ENCODE measurements at places on chromosomes 13 and 19.

DNA sequence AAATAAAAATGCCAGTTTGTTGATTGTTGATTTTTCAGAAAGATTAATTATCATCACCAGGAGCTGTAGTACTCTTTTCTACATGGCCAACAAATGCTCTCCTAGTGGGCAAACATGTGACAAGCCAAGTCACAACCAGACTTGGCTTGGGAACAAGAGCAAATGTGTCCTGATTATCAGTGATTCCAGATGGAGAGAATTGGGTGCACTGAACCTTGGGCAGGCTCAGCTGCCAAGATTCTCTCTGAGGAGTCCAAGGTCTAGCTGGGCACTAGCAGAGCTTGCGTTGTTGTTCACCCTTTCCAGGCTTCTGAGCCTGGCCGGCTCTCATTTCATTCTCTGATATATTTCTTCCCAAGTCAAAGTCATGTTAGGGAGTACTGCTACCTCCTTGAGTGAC is 27.3 kb upstream of the GPI start:
- no peak for DNase-seq

DNA sequence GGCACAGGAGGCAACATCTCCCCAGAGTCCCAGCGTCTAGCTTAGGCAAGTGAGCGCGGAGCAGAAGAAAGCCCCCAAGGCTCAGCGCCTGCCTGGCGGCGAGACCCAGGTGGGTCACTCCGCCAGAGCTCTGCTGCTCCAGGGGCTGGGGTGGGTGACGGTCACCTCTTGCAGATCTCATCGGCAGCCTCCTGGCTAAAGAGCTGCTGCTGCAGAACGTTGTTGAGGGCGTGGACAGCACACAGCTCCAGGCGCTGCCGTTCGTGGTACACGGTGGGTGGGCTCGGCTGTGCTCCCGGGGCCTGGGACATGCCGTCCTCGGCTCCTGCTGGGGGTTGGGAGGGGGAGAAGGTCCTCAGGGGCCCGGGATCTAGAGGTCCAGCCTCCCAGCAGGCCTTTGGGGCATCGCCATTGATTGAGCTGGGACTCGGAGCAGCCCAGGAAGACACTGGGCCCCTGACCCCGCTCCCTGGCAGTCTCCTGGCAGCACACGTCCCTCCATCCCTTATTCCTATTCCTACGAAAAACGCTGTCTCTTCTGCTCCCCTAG is 795 bp downstream of the JOSD2 start:
- no peak for DNase-seq

DNA sequence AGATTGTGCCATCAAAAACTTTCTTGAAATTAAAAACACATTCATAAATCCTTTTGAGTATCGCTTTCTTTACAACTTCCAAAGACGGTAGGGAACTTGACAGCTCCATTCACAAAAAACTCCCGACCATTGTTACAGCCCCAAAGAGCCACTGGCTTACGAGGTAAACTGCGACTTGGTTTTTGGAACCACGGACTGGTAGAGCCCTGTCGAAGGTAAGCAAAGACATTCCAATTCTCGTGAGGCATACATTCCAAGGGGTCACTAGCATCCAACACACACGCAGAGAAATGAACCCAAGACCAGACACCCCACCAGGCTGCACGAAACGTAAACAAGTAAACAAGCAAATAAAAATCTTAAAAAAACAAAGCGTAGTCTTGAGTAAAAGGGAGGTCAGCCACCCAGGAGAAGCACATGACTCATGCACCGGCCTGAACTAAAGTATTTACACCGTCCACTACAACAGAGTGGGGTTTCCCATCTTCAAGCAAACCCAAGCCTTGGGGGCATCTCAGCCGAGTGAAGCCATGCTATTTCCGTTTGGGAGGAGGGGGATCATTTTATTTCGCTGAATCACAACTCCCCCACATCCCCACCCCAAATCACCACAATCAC is 1.4 kb downstream of the BRD4 start:
- no peak for DNase-seq

GRCh38 chr19:1736280-1736679 is 17.0 kb upstream of the ONECUT3 start:
- no peak for DNase-seq

DNA sequence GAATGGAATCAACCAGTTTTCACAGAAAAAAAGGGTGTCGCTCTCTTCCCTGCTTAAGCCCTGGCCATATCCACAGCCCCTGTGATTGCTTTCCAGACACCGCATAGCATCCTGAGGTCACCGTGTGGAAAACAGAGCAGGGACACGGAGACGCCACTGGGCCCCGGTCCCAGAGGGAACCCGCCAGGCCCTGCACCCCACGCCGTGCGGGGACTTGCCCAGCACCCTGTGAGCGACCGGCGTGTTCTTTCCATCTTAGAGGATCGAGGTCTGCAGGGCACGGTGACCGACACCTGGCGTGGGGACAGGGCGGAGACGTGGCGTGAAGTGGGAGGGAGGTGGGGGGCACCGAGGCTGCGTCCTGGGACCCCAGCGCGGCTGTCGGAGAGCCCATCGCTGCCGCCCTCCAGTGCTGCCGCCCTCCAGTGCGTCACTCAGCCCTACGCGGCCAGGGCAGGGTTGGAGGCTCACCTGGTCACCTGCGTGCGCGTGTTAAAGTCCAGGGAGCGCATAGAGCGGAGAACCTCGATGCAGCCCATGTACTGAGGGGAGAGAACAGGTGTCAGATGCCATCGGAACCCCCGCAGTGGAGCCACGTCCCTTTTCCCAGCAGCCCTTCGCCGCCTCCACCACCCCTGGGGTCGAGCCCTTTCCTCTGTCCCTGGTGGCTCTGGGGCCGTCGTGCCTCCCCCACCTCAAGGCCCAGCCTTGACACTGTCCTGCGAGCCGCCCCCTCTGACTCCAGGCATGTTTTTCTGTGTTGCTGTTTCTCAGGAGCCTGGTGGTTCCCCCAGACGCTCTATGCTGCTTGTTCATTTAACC is 20.2 kb downstream of the SHC2 start:
- DNase-seq, result no peak

DNA sequence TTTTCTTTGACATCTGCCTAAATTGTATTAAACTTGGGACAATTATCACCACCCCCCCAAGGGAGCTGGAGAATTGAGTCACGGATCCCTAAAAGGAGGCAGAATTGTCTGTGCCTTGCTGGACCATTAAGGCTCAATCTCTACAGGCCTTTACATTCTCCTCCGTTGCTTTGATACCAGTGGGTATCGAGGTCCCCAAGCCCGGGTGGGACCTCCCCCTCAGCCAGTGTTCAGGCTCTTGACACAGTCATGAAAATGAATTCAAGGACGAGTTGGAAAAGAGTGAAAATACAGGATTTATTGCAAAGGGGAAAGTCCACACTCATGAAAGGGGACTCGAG is 5.6 kb downstream of the PPP1R15A start:
- no peak for DNase-seq

DNA sequence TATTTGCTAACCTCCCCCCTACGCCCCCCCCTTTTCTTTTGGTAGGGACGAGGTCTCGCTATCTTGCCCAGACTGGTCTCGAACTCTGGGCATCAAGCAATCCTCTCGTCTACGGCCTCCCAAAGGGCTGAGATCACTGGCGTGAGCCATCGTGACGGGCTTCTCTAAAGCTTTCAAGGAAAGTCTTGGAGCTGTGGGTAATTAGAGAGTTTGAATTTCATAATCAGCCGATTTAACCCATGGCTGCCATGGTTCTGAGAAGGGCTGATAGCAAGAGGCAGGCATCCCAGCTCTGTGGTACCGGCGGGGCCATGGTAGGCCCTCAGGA is 679 bp upstream of the ABHD8 start:
- no peak for DNase-seq

DNA sequence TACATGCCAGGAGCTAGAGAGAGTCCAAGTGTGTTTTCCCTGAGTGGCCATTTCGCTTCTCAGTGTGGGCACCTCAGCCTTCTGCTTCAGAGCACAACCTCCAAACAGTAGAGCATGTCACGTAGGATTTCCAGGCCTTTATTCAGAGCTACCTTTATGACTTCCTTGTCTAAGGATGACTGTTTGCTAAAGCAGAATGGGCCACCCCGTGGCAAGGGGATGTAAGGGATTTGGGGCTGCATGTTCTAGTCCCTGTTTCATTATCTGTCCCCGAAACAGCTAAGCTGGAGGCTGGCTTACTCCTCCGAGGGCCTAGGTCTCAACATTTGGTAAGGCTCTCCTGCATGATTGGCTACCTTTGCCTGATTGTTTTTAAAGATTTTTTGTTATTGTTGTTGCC is 6.0 kb downstream of the RNASEH2B start:
- DNase-seq, result no peak

- DNase-seq, result no peak
These were observed 20.6 kb upstream of the USP29 start for GRCh38 chr19:57099199-57099661.

- no peak for DNase-seq
These were observed 1783.5 kb downstream of the SLITRK5 start for GRCh38 chr13:89454681-89455080.

DNA sequence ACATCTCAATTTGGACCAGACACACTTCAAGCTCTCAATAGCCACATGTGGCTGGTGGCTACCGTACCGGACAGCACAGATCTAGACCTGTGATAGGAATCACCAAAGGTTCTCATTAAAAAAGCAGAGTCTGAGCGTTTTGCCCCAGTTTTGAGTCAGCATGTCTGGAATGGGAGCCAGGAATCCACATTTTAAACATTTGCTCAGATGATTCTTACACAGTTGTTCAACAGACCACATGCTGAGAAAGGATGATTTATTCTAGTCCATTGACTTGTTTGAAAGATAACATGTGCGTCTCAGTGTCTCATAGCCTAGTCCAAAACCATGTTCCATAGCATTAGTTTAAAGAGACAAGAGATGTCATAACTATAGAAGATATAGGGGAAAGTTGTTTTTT is 53.4 kb downstream of the FLT3 start:
- DNase-seq, result no peak

DNA sequence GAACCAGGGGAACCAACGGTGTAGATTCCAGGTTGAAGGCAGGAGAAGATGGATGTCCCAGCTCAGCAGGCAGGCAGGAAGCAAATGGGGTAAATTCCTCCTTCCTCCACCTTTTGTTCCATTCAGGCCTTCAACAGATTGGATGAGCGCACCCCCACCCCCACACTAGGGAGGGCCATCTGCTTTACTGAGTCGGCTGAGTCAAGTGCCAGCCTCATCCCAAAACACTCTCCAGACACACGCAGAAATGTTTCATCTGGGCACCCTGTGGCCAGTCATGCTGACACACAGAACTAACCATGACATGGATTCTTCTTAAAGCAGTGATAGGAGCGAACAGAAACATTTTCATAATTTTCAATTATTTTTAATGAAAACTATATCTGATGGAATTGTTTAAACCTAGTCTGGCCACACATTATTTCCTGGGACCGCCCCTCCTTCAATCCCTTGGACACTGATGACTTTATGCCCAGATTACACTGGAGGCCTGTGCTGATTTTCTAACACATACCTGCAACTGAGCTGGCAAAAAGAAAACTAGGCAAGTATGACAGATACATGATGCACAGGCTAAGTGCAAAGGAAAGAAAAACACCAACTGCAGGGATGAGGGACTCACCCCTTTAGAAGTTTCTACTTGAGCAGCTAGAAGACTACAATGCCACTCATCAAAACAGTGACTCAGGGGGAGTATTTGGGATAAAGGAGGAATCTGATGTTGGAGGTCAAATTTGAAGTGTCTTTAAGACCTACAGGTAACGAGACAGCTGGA is 154.2 kb downstream of the TNFRSF19 start:
- no peak for DNase-seq

- DNase-seq, result no peak
These were observed 996 bp downstream of the ZNF524 start for GRCh38 chr19:55601084-55601483.

DNA sequence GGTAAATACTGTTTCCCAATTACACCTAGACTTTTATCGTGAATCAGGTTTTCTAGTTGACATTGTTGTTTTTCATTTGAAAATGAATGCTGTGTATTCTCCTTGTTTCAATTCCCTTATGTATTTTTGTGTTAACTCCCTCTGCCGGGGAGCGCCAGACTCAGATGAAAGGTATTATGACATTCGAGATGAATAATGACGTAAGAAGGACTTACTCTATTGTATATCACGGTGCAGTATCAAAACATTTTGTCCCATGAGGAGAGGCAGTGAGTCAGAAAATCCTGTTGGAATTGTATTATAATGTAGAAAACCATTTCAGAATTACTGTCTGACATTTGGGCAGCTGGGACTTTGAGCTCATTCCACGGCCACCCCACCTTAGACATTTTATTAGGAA is 61.6 kb downstream of the LRCH1 start:
- DNase-seq, result no peak

- no peak for DNase-seq
These were observed 187.3 kb downstream of the NUFIP1 start for GRCh38 chr13:44801990-44802389.

GRCh38 chr19:39778763-39779162 is at the start of gene LEUTX:
LEUTX (plus strand) TSS chr19:39778854; CDS start chr19:39778921, 67 bp downstream.
- no peak for DNase-seq

- DNase-seq, result no peak
These were observed at the start of gene FSD1 for GRCh38 chr19:4304538-4305256. FSD1 (plus strand) TSS chr19:4304598; CDS start chr19:4304747, 149 bp downstream.

DNA sequence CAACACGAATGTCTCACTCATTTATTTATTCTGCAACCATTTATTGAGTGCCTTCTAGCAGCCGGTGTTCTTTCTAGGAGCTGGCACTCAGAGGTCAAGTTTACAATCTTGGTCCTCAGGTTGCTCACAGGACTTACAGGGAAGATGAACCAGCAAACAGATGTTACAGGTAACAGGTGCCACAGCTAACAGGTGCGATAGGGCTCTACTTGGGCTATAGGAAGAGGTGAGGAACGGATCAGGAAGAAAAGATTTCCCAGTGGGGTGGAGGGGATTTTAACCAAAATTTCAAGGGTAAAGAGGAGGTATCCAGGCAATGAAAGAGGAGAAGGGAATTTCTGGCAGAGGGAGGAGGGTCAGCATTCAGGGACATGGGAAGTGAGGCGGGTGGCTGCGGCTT is 87.3 kb upstream of the FARP1 start:
- DNase-seq, result no peak

- no peak for DNase-seq
These were observed 4.2 kb upstream of the AP1M1 start for GRCh38 chr19:16193466-16193865.

DNA sequence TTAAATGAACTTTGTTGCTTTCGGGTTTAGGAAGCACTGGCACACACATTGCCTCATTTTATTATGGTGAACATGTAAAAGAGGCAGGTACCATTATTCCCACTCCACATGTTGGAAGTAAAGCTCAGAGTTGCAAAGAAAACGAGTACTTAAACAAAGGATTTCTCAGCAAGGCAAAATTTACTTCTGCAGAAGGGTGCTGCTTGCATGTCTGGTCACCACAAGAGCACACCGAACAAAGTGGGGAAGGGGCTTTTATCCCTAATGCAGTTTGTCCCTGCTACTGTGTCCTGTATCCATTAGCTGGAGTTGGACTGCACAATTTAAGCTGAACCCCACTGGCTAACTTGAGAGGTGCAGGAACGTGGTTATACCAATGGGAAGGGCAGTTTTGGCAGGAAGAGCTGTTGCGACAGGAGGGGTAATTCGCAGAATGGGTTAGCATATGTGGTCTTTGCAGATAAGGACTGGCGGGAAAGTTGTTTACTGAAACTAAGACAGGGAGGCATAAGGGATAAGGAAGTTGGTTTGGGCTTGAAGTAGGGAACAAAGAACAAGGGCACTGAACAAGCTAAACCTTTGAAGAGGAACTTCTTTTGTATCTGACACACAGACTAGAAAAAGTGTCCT is 545.5 kb downstream of the UQCRFS1 start:
- no peak for DNase-seq

All from cortex of kidney (tissue), 1 donor.